ENCODE measurements at places on chromosomes 16 and 17. TPM values are rescaled to one million over a fixed set of nuclear protein-coding genes. Genes with fewer than 3 reads are reported as not detected.
A peak's percentile ranks its signal among the peaks of the same experiment; 100 is the strongest.

ZNF597 gene
- total RNA-seq: 3.1 TPM

ZNF213 gene
- 0.72 TPM for total RNA-seq

PLA2G15 gene
- 19.5 TPM for total RNA-seq

IKZF3 gene
- total RNA-seq: not detected

CD300C gene
- not detected for total RNA-seq

ITGAD gene
- not detected for total RNA-seq

RHBDL1 gene
- 0.72 TPM for total RNA-seq

- peaks cover 30% of the 10 kb centered on the region for H3K4me1 ChIP-seq
- H3K27ac ChIP-seq: peak overlapping the region; percentile 88
- H3K27me3 ChIP-seq: no peaks in the 10 kb centered on the region
- peak; percentile 92 for DNase-seq
- peak overlapping the region; percentile 14 for H3K4me3 ChIP-seq
- no peaks in the 10 kb centered on the region for H3K36me3 ChIP-seq
Measured at GRCh38 chr17:78315355-78316114, 44.3 kb downstream of the SOCS3 start.

GRCh38 chr16:574021-574760 lies 4.4 kb downstream of the PIGQ start:
- no peak for DNase-seq
- H3K4me3 ChIP-seq: no peak overlapping the region
- peaks cover 6% of the 10 kb centered on the region for H3K4me1 ChIP-seq
- H3K27ac ChIP-seq: no peak overlapping the region
- H3K36me3 ChIP-seq: peaks cover 12% of the 10 kb centered on the region

DNA sequence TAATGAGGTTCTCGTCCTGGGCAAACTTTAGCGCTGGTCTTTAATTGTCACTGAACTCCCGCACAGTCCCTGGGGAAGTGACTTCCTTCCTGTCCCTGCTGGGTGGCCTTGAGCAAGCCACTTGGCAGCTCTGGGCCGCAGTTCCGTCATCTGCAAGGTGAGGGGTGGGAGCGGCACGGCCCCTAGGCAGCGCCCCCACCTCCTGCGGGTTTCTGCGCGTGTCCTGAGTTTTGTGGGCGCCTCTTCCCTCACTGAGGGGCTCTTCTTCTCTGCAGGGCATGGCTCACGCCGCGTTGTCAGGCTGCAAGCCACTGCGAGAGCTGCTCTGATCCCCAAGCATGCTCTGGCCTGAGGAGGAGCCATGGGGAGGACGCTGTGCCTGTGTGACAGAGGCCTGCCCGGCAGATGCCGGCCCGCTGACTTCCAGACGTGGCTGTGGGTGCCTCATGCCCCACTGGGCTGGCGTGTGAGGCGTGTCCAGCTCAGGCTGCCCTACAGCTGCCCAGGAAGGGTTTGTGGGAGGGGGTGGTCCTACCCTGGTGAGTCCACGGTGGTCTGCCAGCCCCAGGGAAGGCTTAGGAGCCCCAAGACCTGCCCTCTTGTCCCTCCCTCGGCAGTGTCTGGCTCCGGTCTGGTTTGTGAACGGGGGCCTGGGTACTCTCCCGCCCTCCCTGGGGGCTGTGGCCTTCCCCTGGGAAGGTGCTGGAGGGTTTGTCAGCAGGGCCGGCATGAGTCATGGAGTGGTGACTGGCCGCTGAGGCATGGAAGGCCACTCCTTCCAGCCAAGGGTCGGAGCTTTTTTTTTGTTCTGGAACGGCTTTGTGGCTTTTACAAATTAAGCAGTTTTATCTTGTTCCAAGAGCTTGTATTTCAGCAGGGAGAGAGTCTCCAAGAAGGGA lies 182.0 kb downstream of the SEC14L1 start:
- H3K36me3 ChIP-seq: no peaks in the 10 kb centered on the region
- peaks cover 55% of the 10 kb centered on the region for H3K4me1 ChIP-seq
- H3K4me3 ChIP-seq: peak overlapping the region; percentile 20
- peak overlapping the region; percentile 98 for H3K27ac ChIP-seq
- H3K27me3 ChIP-seq: no peaks in the 10 kb centered on the region

GRCh38 chr17:6408735-6409134 lies 26.2 kb downstream of the AIPL1 start:
- no peak overlapping the region for H3K27ac ChIP-seq
- H3K4me3 ChIP-seq: no peak overlapping the region

DNA sequence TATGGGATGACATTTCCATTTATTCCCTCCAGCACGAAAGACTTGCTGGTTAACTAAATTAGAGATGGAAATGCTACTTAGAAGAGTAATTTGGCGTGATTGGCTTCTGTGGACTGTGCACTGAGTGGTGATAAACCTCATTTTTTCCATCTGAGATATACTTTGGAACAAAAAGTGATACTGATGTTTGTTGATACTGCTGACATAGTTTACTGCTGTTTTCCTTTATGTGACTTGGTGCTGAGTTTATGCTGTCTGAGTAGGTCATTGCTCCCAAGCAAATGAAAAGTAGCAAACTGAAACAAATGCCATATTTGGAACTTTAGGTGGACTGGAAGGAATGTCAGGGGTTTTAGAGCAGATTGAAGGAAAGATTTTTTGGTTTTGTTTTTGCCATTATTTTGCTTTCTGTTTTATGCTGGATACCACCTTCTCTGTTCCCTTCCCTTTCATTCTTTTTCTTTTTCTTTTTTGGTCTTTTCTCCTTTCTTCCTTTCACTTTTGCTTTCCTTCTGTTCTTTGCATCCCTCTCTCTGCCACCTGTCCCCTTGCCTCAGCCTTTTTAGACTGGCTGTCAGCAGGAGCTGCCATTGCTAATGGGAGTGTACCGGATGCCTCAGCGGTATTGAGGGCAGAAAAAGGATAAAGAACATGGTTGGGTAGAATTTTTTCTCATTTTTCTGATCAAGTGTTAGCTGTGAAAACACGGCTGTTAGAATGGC lies 41.8 kb downstream of the NUP93 start:
- no peaks in the 10 kb centered on the region for H3K36me3 ChIP-seq
- H3K4me3 ChIP-seq: peak overlapping the region; percentile 37
- peak overlapping the region; percentile 95 for H3K27ac ChIP-seq

DNA sequence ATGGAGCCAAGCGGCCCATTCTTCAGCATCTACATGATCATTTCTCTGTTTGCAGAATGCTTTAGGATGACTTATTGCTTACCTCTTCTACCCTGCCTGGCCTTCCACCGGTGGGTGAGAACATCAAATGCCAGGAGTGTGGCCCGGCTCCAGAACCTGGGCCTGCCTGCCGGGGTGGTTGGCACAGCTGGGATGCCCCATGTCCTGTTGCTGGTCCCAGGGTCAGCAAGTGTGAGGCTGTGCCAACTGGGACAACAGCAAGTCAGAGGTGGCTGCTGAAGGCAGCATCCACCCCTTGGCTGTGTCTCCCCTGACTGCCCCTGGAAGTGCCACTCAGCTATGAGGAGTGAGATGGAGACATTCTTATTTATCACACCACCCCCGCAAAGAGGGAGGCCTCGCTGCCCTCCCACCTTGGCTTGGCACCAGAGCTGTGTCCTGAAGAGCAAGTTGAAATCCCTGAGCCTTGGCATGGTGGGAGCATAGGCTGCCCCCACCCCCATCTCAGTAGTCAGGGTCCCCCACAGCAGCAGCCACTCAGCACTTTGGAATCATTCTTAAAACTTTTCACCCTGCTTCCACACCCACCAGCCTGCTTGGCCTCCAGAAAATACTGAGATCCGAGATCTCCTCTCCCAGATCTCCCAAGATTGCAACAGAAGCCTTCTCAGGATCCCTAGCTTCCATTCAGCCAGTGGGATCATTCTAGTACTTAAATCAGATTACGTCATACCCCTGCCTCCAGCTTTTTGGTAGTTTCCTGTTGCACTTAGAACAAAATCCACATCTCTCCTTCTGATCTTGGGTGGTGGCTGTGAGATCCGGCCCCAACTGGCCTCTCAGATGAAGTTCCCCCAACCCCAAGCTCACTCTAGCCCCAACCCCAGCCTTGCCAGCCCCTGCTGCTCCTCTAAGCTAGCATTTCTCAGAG lies 127.5 kb downstream of the SOCS1 start:
- peak; percentile 79 for DNase-seq
- peaks cover 18% of the 10 kb centered on the region for H3K36me3 ChIP-seq
- H3K27ac ChIP-seq: peak overlapping the region; percentile 93
- H3K4me1 ChIP-seq: peaks cover 23% of the 10 kb centered on the region
- H3K4me3 ChIP-seq: no peak overlapping the region
- no peaks in the 10 kb centered on the region for H3K27me3 ChIP-seq

GRCh38 chr17:72927760-72928159 lies 164.7 kb downstream of the SLC39A11 start:
- H3K4me3 ChIP-seq: no peak overlapping the region
- no peaks in the 10 kb centered on the region for H3K27me3 ChIP-seq
- H3K36me3 ChIP-seq: no peaks in the 10 kb centered on the region
- no peak overlapping the region for H3K27ac ChIP-seq
- H3K4me1 ChIP-seq: no peaks in the 10 kb centered on the region

DNA sequence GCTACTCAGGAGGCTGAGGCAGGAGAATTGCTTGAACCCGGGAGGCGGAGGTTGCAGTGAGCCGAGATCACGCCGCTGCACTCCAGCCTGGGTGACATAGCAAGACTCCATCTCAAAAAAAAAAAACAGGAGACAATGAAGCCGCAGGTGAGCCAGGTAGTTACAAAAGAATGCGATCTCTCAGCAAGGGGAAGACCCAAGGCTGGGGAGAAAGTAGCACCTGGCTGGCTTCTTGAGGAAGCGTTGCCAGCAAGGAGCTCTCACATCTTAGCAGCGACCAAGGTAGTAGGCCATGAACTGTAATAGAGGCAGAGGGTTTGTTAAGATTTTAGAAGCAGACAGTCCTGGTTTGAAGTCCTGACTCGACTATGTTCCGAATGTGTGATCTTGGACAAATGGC lies 175.0 kb downstream of the AIPL1 start:
- H3K4me3 ChIP-seq: no peak overlapping the region
- H3K27me3 ChIP-seq: no peaks in the 10 kb centered on the region
- no peaks in the 10 kb centered on the region for H3K4me1 ChIP-seq
- H3K27ac ChIP-seq: no peak overlapping the region
- H3K36me3 ChIP-seq: no peaks in the 10 kb centered on the region
- no peak for DNase-seq

DNA sequence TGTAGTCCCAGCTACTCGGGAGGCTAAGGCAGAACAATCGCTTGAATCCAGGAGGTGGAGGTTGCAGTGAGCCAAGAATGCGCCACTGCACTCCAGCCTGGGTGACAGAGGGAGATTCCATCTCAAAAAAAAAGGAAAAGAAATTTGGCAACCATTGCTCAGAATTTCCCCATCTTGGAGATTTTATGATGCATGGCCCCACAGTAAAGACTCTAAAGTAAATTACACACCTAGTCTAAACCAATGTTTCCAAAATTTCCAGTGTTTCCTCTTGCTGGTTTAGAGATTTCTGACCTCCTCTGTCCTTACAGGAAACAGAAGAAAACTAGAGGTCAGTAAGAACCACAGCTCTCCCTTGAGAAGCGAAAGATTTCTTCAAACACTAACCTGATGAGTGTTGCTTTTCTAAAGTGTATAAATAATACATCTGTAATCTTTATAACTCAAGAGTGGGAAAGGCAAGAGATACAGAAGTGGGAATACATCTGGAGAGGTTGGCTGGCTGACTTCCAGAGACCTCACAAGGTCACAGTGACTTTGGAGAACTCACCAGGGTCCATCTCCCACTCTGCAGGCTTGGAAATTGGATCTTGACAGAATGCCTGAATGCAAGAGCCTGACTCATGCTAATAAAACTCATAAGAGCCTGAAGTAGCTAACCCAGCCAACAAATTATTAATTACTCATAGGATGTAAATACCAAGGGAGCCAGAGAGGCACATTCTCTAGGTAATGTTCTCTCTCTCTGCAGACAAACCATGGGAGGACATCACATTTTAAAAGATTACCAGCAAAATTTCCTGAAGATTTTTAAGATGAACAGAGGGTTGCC lies 8.8 kb downstream of the ADAT1 start:
- peak; percentile 76 for DNase-seq
- no peaks in the 10 kb centered on the region for H3K27me3 ChIP-seq
- no peak overlapping the region for H3K27ac ChIP-seq
- H3K4me3 ChIP-seq: no peak overlapping the region
- peaks cover 46% of the 10 kb centered on the region for H3K36me3 ChIP-seq
- H3K4me1 ChIP-seq: no peaks in the 10 kb centered on the region

DNA sequence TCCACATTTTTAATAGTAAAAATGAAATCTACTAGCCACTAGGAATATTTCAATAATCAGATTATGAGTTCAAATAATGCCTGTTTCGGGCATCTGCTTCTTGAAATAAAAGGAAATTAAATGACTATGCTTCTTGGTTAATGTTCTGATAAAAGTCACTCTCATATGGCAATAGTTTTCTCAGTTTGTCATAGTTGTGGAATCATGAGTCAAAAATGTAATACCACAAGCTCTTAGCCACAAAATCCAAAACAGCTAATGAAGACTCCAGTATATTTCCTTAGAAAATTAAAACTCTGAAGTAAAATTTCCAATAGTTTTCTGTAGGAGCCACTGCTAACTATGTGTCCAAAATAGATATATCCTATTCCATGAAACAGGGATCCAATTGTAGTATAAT lies 676.3 kb upstream of the CDH8 start:
- H3K27me3 ChIP-seq: no peaks in the 10 kb centered on the region
- H3K36me3 ChIP-seq: no peaks in the 10 kb centered on the region
- H3K27ac ChIP-seq: no peak overlapping the region
- H3K4me3 ChIP-seq: no peak overlapping the region

- no peak overlapping the region for H3K4me3 ChIP-seq
- H3K36me3 ChIP-seq: no peaks in the 10 kb centered on the region
- no peak for DNase-seq
- no peak overlapping the region for H3K27ac ChIP-seq
- H3K27me3 ChIP-seq: no peaks in the 10 kb centered on the region
- H3K4me1 ChIP-seq: peaks cover 6% of the 10 kb centered on the region
Measured at GRCh38 chr17:12522336-12522735, 143.4 kb upstream of the MYOCD start.

DNA sequence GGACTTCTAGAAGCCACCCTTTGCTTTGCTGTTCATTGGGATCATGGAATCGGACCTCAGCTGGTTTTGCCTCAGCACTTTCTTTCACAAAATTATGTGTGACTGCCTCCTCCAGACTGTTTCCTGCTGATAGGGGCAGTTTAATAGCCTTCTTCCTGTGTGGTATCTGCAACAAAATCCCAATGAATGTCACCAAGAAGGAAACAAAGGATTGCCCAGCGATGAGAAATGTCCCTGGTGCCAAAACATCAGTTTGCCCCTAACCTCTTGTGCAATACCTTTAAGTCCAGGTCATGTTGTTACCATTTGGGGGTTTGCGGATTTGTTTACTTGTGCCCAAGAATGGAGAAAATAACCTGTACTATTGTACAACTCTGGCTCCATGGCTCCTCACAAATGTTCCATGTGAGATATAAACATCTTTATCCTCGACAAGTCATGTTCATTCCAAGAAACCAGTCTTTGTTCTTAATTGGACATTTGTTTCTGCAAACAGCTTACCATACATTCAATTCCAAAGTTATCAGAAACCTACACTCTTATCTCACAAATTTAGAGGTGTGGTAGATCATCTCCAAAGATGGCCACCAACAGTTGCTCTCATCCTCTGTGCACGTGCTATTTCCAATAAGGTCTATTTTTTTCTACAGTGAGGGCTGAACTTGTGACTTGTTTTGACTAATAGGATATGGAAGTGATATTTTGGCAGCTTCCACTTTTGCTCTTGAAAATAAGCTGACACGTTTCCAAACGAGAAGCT lies 14.8 kb downstream of the TAC4 start:
- no peak overlapping the region for H3K27ac ChIP-seq
- no peaks in the 10 kb centered on the region for H3K27me3 ChIP-seq
- H3K4me3 ChIP-seq: no peak overlapping the region
